CD4-positive, alpha-beta T cell treated with Interleukin-6 at 100 ng/mL for 8 hours (primary cell): ENCODE measurements at places on chromosomes 2 and 18.
A peak's percentile ranks its signal among the peaks of the same experiment; 100 is the strongest.

DNA sequence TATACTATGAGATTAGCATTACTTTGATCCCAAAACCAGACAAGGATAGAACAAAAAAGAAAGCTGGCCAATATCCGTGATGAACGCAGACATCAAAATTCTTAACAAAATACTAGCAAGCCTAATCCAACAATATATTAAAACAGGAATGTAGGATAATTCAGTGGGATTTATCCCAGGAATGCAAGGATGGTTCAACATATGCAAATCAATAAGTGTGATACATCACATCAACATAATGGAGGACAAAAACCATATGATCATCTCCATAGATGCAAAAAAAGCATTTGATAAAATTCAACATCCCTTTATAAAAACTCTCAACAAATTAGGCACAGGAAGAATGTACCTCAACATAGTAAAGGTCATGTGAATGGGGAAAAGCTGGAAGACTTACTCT is 158.5 kb downstream of the KCNE4 start:
- no peak for DNase-seq

DNA sequence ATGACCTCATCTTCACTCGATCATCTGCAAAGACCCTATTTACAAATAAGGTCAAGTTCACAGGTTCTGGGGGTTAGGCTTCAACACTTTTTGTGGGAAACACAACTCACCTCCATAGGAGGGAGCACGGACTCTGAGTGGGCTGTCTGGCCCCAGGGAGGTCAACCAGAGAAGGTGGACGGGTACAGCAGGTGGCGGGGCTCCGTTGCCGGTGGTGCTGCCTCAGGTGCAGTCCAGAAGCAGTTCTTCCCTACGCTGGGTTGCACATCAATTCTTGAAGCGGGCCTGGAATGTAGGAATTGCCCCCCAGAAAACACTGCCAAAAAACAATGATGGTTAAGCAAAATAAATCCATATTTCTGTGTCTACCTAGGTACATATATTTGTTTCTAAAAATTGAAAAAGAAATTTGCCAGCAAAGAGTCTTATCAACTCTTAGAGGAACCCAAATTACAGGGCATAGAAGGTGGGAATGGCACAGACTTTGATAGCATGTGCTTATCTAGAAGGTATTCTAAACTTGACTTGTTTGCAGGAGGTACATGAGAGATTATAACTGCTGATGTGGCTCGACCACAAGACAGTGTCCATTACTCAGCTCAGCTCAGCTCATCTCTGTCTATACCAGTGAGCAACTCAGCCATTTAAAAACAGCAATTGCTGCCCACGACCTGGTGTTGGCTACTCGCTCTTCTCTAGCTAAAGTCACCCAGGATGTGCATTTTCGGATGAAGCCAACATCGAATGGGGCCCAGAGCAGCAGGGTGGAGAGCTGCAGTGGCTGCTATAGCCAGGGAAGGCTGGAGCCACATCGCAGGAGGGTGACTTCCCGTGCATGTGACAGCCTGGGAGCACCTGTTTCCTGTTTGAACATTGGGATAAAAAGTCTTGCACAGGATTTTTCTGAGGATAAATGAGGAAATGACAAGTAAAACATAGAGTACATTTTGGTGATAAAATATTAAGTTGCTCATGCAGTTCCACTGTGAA is 128.7 kb downstream of the RNF144A start:
- no peak for DNase-seq

DNA sequence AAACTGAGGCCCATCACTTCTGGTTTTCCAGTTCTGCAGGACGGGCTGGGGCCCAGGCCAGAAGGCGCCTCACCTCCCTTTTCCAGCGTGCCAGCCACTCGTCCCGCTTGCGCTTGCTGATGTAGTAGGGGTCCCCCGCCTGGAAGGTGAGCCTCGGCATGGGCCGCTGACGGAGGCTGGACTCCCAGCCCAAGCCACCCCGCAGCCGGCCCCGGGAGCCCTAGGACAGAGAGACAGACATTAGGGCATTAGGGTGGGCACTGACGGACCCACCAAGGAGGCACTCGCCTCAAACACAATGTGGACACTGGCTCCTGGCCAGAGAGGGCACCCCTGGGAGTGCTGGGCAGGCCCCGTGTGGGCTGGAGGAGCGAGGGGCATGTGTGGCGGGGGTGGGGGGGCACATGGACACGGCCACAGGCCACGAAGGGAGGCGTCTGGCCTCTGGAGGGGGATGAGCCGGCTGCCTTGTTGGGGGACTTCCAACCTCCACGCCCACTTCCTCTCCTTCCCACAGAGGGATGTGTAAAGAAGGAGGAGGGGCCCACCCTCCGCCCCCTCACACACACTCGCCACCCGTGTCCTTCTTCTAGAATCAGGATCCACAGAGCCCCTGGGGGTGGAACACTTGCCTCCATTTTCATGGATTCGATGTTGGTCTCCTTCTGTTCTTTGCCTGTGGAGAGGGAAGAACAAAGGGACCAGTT is 66.7 kb downstream of the DNMT3A start:
- DNase-seq, result peak; percentile 61

- no peak for DNase-seq
These were observed 50.5 kb downstream of the RAMP1 start for GRCh38 chr2:237909801-237910475.

DNA sequence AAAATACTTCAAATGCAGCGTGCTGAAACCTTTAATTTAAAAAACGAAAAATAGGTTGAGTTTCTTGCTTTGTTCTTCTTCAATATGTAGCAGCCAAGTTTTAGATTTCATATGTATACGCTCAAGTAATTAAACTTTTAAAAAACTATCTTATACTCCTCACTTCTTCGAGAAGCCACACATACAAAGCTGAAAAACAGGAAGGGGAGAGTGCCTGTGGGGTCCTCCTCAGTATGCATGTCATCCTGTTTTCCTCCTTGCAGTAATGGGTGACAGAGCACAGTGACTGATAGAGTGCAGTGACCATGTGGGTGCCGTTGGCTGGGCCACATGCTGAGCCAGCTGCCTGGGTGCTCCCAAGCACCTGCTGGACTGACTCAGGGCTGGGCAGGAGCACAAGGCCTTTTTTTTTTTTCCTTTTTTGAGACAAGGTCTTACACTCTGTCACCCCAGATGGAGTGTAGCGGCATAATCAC is 33.3 kb downstream of the UXS1 start:
- DNase-seq, result peak; percentile 68

- DNase-seq, result peak; percentile 45
These were observed 22.2 kb downstream of the BIN1 start for GRCh38 chr2:127084611-127085316.

DNA sequence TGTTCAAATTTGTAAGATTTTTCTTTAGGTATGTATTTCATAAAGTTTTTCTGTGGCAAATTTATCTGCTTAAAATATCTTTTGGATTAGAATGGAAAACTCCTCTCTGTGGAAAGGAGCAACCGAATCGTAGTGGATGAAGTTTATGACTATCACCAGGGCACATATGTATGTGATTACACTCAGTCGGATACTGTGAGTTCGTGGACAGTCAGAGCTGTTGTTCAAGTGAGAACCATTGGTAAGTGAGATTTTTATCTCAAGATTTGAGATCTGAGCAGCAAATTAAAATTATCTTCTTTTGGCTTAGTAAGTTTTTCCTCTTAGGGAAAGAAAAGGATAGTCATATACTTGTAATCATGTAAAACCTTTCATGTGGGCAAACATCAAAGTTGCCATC is 14.2 kb downstream of the IL18RAP start:
- no peak for DNase-seq
